ENCODE measurements at places on chromosomes 7 and 10.

GRCh38 chr7:142488036-142488633, 230.3 kb upstream of the PRSS58 start:
- no peak for DNase-seq

DNA sequence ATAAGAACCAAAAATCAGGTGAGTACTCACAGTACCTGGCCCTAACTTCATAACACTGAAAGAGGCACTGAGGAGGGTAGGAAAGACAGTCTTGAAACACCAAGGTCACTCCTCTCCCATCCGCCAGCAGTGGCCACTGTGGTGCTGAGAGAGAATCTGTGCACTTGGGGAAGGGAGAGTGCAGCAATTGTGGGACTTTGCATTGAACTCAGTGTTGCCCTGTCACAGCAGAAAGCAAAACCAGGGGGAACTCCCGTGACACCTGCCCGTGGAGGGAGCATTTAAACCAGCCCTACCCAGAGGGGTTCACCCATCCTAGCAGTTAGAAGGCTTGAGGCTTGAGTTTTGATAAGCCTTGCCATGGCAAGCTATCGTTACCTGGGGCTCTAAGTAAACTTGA, 35.2 kb upstream of the MAP3K8 start:
- DNase-seq: no peak

DNA sequence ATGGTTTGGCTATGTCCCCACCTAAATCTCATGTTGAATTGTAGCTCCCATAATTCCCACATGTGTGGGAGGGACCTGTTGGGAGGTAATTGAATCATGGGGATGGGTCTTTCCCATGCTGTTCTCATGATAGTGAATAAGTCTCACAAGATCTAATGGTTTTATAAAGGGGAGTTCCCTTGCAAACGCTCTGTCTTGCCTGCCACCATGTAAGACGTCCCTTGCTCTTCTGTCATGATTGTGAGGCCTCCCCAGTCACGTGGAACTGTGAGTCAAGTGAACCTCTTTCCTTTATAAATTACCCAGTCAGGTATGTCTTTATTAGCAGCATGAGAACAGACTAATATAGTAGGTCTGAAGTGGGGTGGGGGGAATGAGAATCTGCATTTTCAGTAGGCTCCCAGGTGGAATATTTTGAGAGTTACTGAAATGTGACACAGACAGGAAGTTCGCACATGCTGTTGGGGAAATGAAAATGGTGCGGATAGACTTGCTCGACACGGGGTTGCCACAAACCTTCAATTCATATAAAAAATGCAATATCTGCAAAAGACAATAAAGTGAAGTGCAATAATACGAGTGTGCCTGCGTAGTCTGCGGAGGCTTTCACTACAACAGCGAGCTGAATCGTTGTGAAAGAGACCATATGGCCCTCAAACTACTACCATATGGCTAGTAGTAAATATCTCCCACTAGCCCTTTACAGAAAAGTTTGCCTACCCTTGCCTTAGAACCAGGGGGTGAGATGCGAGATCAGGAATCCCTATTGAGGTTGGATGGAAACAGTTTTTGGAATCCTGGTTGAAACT, 166.1 kb downstream of the GRK5 start:
- no peak for DNase-seq

- no peak for DNase-seq
Measured at GRCh38 chr7:131544449-131545301, 11.8 kb downstream of the PODXL start.

GRCh38 chr7:2014391-2015241, 218.1 kb downstream of the MAD1L1 start:
- no peak for DNase-seq

- no peak for DNase-seq
Measured at GRCh38 chr10:92284112-92284704, 6.7 kb downstream of the CPEB3 start.

DNA sequence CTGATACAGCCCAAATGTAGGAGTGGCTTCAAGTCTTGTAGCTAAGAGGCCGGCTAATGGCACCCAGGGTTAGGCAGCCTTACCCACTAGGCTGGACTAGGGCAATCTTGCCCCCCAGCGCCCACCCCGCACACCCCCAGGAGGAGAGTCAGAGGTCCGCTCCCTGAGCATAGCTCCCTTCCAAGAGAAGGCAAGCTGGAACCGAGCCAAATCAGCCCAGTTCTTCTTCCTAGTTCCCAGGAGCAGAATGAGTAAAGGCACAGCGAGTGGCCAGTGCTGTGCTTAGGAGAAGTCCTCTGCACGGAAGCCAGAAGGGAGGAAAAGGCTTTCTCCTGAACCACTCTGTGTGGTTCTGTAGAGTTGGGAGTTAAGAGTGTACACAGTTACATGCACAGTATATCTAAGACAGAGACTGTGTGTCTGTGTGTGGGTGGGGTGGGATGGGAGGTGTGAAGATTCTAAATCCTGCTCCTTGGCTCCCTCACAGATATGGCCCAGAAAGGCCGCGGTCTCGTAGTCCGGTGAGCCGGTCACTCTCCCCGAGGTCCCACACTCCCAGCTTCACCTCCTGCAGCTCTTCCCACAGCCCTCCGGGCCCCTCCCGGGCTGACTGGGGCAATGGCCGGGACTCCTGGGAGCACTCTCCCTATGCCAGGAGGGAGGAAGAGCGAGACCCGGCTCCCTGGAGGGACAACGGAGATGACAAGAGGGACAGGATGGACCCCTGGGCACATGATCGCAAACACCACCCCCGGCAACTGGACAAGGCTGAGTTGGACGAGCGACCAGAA, 59.7 kb upstream of the PDCD4 start:
- no peak for DNase-seq

DNA sequence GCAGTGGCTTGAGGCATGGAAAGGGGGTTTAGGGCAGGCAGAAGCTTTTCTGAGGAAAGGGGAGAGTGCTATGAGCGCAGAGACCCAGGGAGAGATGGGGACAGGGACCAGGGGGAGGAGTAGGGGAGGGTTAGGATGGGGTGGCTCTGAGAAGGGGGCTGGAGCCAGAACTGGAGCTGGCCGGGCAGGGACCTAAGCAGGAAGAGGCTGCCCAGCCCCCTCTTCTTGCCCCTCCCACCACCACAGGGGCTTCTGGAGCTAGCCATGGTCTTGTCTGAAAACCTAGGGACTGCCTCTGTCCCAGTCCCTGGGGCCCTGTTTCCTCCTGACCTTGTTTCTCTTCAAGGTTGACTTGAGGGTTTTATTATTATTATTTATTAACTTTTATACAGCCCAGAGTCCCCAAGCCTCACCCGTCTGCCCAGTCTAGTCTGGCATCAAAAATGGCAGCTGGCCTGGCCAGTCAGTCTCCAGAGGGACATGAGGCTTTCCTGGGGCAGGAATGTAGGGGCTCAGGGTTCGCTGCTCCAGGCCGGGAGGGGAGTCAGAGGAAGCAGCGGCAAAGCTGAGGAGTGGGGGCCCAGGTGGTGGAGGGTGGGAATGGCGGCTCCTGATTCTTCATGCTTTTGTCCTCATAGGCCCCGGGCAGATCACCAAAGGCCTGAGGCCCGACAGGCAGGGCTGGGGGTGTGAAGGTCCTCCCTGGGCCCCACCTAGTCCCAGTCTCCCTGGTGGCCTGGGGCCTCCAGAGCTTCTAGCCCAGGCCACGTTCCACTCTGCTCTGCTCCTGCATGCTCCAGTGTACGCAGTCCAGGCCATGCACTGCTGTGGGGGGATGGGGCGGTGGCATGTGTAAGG, 5.7 kb downstream of the TRIM8 start:
- no peak for DNase-seq

- DNase-seq: peak; percentile 7
Measured at GRCh38 chr10:19788075-19788686, 28.1 kb upstream of the PLXDC2 start.

DNA sequence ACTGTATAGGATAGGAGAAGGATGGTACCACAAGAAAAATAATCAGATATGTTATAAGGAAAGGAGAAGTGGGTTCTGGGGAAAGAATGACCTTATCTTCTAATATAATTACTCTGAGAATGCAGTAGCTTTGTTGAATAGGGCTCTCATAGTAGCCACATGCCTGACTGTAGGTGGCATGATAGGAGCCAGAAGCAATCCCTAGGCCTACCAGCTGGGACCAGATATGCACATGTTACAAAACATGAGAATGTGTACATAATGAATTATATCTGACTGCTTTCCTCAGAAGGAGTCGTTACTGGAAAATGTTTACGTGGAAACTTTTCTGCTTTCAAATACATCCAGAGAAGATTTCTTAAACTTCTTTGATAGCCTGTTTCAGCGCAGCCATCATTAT, 53.2 kb upstream of the FAM3C start:
- DNase-seq: no peak

- DNase-seq: peak; percentile 62
Measured at GRCh38 chr10:110005719-110006118, 2.1 kb upstream of the ADD3 start.

DNA sequence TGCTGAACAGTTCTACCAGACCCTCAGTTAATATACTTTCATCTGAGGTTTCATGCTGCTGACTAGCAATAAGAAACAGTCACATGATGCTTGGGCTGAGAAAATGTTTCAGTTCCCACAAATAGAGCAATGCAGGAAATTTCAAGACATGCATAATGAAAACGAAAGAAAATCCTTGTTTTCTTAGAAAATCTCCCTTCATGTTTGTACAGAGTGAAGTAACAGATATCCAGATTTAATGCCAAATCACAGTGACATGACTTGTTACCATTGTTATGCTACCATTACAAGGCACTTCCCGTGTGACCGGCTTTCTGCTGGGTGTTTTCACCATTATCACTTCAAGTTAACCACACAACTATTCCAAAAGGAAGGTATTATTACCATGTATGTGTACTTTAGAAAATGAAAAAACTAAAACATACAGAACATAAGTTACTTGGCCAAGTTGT, 121.7 kb downstream of the DOCK4 start:
- DNase-seq: peak; percentile 28

- DNase-seq: no peak
Measured at GRCh38 chr10:1687190-1687589, 50.1 kb downstream of the ADARB2 start.

DNA sequence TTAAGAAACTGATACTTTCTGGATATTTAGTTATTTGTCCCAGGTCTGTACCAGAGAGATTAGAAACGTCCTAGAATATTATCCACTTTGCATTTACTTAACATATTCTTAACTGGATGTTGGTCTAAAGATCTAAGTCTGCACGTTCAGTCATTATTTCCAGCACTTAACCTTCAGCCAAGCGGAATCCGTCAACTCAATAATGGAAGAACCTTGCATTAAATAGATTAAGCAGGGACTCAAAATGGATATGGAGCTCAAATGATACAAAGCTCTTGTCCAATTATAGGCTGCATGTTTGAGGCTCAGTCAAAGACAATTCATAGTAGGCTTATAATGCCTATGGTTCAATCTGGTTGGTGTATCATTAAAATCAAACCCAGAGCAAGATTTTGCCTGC, 162.9 kb downstream of the SEMA3D start:
- DNase-seq: no peak

DNA sequence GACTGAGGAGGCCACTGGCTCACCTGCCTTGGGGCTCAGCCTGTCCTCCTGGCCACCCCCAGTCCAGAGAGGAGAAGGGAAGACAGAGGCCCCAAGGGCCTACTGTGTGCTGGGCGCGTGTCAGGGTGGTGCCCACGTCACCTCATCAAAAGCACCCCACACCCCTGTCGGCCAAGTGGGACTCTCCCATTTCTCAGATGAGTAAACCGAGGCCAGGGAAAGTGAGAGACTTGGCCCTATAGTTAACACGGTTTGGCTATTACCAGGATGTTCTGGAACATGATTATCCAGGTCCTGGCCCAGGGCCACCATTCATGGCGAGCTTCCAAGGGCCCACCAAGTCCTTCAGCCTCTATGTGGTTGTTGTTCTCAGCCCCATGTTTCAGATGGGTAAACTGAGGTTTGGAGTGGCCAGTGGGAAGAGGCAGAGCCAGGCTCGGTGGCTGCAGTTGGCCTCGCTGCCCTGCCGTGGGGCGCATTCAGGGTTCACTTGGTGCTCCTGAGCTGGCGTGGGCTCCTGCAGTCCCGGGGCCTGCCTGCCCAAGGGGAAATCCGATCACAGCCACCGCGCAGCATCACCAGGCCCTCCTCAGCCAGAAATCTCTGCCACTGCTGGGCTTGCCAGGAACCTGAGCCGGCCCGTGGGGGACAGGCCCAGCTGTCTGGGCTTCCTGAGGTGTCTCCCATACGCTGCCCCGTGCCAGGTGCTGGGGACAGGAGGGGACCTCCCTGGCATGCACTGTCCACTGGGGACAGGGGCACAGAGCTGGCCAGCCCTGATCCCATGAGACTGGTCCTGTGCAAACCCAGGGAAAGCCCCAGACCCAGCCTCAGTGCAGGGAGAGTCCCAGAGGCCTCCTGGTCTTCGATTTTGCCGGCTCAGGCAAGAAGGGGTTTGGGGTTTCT, 117.7 kb upstream of the TNRC18 start:
- no peak for DNase-seq

- no peak for DNase-seq
Measured at GRCh38 chr10:127210936-127211466, 14.6 kb upstream of the INSYN2A start.

GRCh38 chr7:31950091-31950755, 120.0 kb downstream of the PDE1C start:
- no peak for DNase-seq

GRCh38 chr7:95001815-95002561, 94.6 kb downstream of the PPP1R9A start:
- DNase-seq: no peak

- no peak for DNase-seq
Measured at GRCh38 chr7:24975644-24976260, 4.2 kb downstream of the OSBPL3 start.

DNA sequence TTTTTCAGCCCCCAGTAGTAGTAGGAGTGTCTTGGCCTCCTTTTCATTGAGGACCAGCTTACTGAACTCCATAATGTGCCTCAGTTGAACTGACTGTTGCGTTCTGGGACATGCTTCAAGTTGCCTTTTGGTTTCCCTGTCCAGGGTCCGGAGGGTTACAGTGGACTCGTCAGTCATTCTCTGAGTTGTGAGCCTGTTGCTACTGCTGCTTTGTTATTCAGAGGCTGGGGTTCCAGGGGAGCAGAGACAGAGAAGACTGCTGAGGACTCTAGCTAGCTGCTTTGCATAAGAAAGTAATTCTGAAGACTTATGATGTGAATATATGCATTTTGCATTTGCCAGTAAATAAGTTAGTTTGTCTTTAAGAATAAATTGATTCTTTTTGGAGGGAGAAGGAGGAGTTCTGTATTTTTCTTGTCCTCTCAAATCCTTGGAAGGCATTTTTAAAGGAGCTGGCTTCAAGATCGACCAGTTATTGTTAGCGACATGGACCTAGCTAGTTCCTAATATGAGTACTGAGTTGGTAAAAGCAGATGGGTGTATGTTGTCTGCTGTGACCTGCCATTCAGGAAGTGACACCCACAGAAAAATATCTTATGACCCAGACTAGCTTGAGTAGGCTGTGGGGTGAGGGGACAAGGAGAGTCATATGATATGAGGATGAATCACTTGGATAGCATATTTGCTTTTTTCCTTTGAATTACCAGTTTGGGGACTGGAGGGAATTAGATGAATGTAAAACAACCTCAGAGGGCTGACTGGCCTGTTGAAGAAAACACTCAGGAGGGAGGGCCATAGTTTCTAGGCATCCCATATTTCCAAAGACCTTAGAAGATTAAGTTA, 8.3 kb downstream of the PI4K2A start:
- DNase-seq: peak; percentile 82

- no peak for DNase-seq
Measured at GRCh38 chr10:3874990-3875841, 90.2 kb upstream of the KLF6 start.

Data from skeletal muscle cell (primary cell).